ENCODE measurements at places on chromosomes 6 and 20. TPM values are rescaled to one million over a fixed set of nuclear protein-coding genes. Genes with fewer than 3 reads are reported as not detected.

The MOCS1 gene
- 4.9 TPM for total RNA-seq

The PPP1R14C gene
- 38.7 TPM for total RNA-seq

The DCDC2 gene
- total RNA-seq = not detected

The CGA gene
- not detected for total RNA-seq

DNA sequence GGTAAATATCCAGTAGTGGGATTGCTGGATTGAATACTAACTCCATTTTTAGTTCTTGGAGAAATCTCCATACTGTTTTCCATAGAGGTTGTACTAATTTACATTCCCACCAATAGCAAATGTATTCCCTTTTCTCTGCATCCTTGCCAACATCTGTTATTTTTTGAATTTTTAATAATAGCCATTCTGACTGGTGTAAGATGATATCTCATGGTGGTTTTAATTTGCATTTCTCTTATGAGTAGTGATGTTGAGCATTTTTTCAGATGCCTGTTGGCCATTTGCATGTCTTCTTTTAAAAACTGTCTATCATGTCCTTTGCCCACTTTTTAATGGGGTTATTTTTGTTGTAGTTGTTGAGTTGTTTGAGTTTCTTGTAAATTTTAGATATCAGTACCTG lies 253.2 kb downstream of the HAO1 start:
- DNase-seq = no peak

- DNase-seq = no peak
These were observed 6.7 kb upstream of the RBM38 start for GRCh38 chr20:57384486-57384885.

The CST4 gene
- not detected for total RNA-seq

DNA sequence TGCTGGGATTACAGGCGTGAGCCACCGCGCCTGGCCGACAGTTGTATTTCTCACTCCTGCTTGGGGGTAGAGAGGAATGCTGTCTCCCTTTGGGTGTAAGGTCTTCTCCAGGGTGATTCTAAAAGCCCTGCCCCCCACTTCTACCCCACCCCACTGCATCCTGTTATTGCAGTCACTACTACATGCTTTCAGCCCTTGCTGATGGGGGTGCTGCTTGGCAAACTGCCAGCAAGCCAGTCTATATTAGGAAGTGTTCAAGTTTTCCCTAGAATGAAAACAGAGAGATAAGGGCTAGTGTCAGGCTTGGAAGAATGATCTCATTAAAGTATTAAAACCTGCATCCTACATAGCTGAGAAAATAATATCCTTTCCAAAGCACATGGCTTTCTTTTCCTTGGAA lies 31.3 kb downstream of the TTI1 start:
- DNase-seq = no peak

The RIPPLY2 gene
- not detected for total RNA-seq

The ASIP gene
- not detected for total RNA-seq

DNA sequence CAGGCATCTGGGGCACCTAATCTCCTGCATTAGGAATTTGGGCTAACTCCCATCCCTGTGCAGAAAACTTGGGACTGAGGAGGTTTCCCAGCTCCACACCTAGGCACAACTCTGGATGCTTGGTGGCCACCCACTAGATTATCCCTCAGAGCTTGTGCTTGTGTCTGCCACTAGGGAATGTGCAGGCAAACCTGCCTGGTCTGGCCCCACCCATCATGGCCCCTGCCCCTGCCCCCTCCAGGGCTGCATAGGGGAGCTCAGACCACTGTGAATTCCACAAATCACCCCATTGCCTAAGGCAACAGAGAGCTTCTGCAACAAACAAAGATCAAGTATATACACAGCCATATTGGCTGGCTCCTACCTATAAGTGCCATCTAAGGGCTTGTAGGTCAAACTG lies 31.1 kb downstream of the STMND1 start:
- no peak for DNase-seq

The ID4 gene
- total RNA-seq = not detected

The HLA-DRB1 gene
- total RNA-seq = not detected

The PAX1 gene
- total RNA-seq = not detected

DNA sequence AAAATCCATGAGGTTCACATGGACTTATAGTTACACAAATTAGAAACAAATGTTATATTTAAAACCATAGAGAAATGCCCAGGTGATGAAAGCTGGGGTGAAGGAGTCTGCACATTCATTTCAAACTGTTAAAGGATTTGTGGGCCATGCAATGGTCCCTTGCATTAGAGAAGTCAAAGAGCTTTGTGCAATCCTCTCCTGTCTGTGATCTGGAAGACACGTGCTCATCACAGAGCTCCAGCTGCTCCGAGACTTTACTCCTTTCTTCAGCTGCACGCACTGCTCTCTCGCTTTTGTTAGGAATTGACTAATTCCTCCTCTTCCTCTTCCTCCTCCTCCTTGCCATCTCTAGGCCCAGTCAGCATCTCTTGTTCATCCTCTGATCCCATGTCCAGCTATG lies 4.1 kb upstream of the AIF1 start:
- no peak for DNase-seq

The EYS gene
- total RNA-seq = 1.6 TPM

DNA sequence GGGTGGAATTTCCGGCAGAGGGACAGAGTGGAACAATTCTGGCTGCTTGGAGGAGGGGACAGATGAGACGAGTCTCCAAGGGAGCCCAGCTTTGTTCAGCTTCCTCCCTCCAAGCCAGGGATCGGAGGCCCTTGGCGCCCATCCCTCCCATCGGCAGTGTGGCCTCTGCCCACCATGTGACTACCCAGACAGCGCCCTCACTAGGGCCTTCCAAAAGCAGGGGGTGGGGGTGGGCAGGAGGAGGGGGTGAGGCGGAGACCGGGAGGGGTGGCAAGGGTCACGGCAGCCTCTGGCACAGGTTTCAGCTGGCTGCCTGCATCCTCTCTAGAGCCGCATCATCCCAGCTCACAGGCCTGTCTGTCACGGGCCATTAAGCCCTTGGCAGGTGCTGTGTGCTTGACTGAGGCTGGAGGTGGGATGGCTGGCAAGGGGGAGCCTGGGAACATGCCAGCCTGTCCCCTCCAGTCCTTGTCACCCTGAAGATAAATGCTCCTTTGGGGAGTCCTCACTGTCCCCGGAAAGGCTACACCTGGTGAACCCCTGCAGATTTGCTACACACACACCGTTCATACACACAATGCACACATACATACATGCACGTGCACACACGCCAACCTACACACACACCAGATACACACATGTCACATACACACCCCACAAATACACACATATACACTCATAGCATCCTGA lies 6.2 kb upstream of the FGD2 start:
- DNase-seq = no peak

DNA sequence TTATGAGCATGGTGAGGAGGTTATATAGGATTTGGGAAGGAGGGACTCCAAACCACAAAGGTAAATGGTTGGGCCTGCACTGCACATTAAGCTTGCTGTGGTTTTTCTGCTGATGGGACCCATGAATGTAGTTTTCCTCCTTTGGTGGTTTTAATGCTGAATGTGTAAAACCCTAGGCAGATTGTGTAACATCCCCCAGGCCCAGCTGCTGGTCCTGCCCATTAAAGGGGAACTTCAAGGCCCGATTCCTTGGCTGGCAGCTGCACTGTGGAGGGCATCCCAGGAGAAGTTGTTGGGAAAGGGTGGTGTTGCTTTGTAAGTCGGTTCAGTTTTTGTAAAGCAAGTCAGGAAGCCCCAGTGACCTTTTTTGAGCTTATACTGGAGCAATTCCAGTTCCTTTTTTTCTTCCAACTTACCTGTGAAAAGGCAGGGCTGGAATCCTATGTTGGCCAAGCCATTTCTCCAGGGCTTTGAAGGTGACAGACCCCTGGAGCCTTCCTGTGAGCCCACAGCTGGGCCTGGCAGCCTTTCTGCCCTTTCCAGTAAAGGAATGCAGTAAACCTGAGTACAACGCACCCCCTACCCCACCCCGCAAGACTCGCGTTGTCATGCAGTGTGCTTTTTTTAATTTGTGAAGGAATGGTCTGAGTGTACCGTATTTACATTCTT lies 43.1 kb upstream of the NAA20 start:
- peak; percentile 90 for DNase-seq

GRCh38 chr6:152905551-152906299 lies 77.1 kb downstream of the FBXO5 start:
- DNase-seq = no peak

GRCh38 chr6:88538840-88539239 lies 372.7 kb upstream of the CNR1 start:
- no peak for DNase-seq

- no peak for DNase-seq
These were observed 104.9 kb downstream of the OGFRL1 start for GRCh38 chr6:71393471-71393870.

GRCh38 chr6:136403110-136403980 lies 113.7 kb upstream of the BCLAF1 start:
- peak; percentile 89 for DNase-seq

DNA sequence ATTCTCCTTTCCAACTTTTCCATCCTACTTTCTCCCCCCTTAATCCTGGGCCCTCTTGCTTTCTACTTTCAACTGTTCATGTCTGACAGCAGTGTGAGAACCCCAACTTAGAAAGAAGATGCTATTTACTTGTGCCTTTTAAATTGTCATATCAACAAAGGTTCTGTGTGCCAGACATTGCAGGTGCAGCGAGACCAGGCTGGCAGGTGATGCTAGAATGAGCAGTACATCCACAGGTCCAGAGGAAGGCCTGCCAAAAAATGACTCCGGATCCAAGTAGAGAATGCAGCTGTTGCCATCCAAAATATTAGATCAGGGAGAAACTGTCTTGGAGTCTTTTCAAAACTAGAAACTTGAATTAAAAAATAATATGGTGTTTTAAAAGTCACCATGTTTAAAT lies 510.5 kb downstream of the LMBRD1 start:
- no peak for DNase-seq

GRCh38 chr20:41095110-41095969 lies 42.0 kb upstream of the PLCG1 start:
- DNase-seq = peak; percentile 63

The DLL1 gene
- 1.4 TPM for total RNA-seq

DNA sequence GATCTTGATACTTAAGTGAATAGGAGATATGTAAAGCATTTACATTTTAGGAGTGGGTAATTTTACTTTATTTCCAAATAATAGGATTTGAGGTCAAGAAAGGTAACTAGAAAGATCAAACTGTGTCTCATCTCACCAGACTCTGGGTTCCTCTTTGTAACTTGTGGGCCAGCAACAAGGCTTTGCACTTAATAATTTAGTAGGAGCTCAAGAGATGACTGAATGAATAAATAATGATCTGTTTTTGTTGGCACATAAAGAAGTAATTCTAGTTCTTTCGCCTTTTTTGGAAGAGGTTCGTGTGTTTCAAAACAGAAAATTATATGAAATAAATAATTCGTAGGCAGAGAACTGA lies 67.4 kb upstream of the FABP7 start:
- DNase-seq = no peak

The NKAPL gene
- total RNA-seq = not detected

DNA sequence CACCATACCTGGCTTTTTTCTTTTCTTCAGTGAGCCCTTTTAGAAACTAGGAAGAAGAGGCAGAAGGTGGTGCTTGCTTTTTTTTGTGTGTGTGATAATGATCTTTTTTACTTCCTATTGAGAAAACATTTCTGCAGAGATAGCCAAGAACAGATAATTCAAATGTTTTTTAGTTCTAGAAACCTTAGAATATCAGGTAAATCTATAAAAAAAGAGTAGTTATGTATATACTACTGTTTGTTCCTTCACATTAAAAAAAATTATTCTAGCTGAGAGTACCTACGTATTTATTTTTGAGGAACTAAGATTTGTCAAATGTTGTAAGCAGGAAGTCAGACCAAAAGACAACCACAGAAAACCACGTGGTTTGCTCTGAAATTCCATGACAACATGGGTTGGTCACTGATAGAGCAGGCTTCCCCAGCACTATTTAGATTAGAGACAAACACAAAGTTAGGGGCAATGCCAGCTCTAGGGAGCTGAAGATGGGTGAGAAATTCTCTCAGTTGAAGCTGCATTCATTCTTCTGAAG lies 12.8 kb downstream of the STK4 start:
- DNase-seq = no peak

The FAM8A1 gene
- 12.7 TPM for total RNA-seq

The PRR18 gene
- total RNA-seq = not detected

The ME1 gene
- 16.7 TPM for total RNA-seq

DNA sequence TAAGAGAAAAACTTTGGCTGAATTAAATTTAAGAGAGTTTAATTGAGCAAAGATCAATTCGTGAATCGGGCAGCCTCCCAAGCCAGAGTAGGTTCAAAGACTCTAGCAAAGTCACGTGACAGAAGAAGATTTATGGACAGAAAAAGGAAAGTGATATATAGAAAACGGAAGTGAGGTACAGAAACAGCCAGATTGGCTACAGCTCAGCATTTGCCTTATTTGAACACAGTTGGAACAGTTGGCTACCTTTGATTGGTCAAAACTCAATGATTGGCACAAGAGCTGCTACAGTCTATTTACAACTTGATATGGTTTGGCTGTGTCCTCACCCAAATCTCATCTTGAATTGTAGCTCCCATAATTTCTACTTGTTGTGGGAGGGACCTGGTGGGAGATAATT lies 102.6 kb downstream of the PLG start:
- DNase-seq = no peak

The MCHR2 gene
- total RNA-seq = not detected

DNA sequence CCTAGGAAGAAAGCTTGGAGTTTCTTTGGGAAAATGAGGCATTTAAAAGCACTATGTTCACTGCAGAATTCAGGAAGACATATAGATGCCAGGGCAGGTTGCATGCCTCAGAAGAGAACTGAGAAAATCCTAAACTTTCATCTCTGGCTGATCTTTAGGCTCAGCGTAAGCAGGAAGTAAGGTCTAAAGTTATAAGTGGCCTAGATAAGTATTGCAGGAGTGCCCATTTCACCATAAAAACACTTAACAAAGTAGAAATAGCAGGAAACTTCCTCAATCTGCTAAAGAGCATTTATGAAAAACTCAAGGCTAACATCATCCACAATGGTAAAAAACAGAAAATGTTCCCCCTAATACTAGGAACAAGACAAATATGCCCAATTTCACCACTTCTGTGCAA lies 320.3 kb downstream of the BMP2 start:
- no peak for DNase-seq

DNA sequence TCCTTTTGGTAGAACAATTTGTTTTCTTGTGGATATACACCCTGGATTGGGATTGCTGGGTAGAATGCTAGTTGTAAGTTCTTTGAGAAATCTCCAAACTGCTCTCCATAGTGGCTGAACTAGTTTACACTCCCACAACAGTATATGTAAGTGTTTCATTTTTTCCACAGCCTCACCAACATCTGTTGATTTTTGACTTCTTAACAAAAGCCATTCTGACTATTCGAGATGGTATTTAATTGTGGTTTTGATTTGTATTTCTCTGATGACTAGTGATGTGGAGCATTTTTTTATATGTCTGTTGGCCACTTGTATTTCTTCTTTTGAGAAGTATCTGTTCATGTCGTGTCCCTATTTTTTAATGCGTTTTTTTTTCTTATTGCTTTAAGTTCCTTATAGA lies 444.1 kb downstream of the CBLN4 start:
- no peak for DNase-seq

Data from MCF 10A (cell line).